ENCODE measurements at places on chromosomes 2 and 18.

DNA sequence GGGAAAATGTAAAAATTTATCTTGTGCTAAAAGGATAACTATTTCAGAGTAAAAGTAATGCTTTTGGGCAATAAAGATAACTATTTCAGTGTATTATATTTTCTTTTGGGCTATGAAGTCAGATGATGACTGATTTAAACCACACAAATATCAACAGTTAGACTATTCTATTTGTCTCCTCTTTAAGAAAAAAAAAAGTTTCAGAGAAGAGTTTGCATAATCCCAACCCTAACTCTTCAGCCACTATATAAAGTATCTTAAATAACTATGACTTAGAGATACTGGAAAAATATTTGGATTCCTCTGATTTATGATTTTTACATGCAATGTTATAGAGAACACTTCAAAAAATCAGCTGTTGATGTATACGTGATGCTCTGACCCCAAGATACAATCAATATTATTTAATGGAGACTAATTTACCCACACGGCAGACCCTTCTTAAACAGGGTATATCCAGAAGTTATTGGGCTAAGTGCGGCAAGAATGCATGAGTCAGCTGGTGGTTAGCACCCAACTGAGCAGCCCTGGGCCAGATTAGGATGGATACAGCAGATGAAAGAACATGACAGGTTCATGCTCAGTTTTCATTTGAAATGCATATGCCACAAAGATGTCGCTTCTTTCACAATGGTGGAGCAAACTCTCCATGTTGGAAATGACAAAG lies 279.0 kb downstream of the AFF3 start:
- DNase-seq: no peak

DNA sequence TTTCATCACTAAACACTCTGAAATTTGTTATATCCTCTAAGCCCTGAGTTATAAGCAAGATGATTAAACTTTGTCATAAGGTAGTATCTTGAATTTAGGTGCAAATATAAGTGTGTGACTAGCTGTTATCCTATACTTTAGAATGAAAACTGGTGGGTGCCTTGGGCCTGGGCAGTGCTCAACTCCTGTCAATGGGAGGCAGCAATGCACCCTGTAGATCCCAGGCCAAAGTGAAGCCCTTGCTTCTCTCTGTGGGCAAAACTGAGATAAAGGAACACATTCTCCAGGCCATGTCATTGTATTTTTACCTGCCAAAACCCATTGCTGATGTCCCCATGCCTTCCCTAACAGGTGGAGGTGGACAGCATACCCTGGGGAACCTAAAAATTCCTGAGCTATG lies 525.2 kb downstream of the TNS1 start:
- DNase-seq: no peak

- DNase-seq: no peak
These were observed 1.0 kb upstream of the BMPR2 start for GRCh38 chr2:202375033-202375608.

DNA sequence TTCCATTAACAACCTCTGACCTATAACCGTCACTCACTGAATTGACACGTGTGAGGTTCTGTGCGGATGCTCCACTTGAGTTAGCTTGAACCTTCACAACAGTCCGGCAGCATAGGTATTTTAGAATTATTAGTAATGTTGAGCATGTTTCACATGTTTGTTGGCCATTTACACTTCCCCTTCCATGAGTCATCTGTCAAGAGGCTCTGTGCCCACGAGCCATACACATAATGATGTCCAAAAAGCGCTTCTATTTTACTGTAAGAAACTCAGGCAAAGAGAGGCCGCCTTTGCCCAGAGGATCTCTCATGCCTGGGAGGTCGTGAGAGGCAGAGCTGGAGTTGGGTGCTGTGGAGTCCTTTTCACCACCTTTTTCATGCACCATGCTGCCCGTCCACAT lies 28.9 kb upstream of the TMEM214 start:
- DNase-seq: no peak

DNA sequence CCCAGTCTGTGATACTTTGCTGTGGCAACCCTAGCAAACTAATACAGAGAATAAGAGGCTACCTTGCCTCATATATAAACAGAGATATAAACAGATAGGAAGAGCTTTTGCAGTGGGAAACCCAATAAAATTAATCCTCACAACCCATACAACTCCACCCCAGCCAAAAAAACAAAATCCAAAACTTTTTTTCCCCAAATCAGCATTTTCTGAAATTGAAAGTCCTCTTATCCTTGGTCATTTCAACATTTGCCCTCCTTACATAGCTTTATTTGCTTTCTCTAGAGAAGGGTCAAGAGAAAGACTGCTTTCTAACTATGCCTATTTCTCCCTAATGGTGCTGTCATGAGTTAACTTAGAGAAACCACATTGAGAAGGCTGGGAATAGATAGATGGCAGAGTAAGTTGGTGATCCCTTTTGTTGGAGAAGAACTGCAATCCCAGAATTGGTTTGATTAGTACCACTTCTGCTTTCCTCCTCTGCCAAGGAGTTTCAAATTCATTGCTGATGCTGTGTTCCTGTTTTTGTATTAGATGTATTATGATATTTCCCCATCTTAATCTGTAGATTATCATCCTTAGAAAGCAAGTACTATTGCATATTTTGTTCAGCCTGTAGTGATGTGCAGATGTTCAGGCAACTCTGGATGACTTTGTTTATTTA lies 76.5 kb upstream of the B3GNT2 start:
- DNase-seq: no peak

GRCh38 chr2:188978291-188979081 lies 4.3 kb downstream of the COL3A1 start:
- DNase-seq: no peak

Data from stimulated activated CD4-positive, alpha-beta T cell treated with anti-CD3 and anti-CD28 coated beads, Interleukin-15, amount 100 ng/mL, for 48 hours (primary cell).